ENCODE measurements at places on chromosomes 7 and 10.

DNA sequence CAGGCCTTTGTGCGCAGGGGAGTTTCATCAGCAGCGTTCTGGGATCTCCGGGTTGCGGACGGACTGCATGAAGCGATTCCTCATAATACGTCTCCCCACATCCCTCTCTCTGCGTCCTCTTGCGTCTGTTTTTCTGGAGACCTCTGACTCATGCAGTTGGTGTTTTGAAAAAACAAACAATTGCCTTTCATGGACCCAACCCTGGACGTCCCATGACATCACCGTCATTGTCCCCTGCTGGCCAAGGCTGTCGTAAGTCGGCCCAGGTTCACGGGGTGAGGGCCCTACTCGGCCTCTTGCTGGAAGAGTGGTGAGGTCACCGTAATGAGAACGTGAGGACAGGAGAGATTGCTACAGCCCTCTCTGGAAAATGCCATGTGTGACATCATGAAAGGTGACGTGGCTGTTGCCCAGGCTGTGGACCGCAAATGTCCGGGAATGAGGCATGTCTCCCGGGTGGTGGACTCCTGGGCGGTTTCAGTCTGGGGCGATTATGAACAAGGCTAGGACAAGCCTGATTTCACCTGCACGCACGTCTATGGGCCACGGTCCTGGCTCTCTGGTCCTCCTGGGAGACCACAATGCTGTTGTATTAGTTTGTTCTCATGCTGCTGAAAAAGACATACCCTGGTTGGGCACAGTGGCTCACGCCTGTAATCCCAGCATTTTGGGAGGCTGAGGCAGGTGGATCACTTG is 9.8 kb upstream of the MAFK start:
- DNase-seq, result no peak

- no peak for DNase-seq
Measured at GRCh38 chr10:14660831-14661230, 113.9 kb downstream of the FAM107B start.

- no peak for DNase-seq
Measured at GRCh38 chr10:561721-562120, 127.7 kb downstream of the DIP2C start.

DNA sequence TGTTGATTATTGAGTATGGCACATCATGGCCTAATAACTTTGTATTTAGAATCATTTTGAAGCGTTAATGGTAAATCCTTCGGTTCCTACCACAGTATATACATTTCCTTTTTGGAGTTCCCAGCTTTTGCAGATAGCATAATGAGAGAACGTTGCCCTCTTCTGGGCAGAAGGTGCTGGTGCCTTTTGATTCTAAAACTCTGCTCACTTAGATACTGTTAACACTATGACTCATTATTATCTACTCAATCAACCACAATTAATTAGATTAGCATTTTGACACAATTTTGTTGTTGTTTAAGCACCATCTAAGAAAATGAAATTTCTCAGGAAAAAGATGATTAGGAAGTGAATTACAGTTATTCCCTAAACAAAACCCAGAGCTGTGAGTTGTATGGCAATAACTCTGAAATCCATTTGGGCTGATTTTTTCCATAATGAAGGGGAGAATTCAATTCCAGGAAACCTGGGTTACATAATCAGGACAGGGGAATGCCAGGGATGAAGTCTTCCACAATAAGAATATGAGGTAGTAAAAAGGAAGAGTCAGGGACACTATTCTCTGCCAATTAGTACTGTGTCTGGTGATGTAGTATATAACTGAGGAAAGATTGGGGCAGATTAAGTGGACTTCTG is 11.5 kb upstream of the DLD start:
- DNase-seq, result no peak

- no peak for DNase-seq
Measured at GRCh38 chr7:128781126-128781525, 5.5 kb upstream of the OPN1SW start.

DNA sequence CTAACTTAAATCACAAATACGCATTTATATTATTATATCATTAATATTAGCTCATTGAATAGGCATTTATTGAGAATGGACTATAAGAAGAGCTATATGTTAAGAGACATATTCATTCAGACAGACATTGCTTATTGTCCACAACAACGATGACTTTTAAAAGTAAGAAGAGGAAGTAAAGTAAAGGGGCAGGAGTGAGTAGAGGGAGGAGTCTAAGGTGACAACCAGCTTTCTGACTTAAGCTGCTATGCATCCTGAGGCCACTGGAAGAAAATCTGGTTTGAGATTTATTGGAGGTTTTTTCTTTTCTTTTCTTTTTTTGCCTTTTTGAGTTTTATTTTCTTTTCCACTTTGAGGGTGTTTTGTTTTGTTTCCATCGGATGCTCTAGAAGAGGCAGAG is 723.5 kb downstream of the GRM8 start:
- no peak for DNase-seq

DNA sequence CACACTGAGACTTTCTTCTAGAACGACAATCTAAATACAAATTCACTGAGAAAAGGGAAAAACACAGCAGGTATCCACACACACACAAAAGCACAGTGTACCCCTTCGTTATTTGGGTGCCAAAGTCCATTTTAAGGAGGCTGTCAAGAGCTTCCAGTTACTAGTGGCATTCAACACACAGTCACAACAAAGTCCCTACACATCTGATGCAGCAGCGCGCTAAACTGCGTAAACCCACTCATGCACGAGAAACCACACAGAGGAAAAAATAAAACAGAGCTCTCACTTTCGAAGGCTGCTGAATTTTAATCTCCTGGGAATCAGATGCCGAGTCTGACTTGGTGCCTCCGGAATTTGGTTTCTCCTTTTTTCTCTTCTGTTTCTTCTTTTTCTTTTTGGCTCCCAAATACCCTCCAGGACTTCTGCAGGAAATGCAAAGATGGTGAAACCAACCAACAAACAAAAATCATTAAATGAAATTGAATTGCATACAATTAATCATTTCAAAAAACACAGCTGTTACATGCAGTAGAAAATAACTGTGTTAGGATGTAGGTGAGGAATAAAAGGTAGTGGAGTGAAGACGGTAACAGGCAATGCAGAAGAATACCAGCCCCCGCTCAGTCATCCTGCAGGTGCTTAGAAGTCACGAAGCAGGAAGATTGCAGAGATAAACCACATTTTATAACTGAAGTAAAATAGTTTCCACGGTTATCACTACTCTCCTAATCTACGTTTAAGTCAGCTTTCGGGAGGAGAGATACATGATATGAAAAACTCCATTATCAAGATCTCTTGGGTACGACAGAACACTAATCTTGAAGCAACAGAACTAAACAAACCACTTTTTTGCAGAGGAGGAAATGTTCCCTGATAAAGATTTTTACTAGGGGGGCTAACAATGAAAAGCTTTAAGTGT is 27.1 kb downstream of the NMT2 start:
- DNase-seq, result no peak

DNA sequence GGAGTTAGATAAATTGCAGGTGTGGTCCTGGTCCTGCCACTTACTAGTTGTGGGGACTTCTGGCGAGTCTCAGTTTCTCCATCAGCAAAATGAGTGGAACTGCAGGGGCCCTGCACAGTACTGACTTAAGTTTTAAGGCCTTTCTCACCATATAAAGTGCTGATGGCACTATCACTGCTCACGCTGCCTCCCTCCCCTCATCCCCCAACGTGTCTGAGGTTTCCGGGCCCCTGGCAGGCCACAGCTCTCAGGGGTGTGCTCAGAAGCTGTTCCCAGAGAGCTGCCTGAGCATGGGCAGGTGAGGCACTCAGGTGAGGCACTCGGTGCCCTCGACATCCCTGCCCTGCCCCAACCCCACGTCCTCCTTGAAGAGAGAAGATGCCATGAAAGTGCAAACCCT is 74.2 kb downstream of the VOPP1 start:
- no peak for DNase-seq

DNA sequence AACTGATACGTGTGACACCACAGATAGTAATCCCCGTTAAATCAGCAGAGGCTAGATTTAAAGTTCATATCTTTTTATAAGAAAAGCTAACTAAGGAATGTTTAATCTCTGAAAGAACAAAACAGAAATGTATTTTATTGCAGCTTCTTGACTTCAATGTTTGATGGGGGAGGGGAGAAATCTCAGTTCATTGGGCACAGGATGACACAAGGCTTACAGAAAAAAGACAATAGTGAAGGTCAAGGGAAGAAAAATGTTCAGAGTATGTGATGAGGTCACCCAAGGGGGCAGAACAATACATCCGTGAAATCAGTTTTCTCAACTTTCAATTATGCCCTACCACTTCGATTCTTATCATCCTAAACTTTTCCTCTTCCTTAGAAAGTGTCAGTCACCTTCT is 102.9 kb downstream of the ELAPOR2 start:
- DNase-seq, result no peak

- no peak for DNase-seq
Measured at GRCh38 chr10:6254201-6254600, 51.5 kb downstream of the PFKFB3 start.

DNA sequence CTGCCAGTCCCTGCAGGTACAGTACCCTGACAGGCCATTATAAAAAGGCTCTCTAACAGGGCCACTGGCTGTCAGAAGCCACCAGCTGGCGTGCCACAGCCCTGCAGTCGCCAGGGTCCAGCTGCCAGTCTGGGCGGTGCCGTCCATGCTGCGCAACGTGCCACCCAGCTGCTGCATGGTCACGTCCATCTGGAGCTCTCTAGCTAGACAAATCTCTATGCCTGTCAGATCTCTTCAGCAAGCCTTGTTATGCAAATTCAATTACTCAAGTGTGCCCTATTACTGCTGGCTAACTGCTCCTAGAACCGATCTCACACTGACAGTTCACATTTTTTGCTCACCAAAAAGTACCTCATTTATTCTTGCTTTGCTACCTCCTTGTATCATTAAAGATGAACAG is 75.9 kb downstream of the HIBADH start:
- no peak for DNase-seq

DNA sequence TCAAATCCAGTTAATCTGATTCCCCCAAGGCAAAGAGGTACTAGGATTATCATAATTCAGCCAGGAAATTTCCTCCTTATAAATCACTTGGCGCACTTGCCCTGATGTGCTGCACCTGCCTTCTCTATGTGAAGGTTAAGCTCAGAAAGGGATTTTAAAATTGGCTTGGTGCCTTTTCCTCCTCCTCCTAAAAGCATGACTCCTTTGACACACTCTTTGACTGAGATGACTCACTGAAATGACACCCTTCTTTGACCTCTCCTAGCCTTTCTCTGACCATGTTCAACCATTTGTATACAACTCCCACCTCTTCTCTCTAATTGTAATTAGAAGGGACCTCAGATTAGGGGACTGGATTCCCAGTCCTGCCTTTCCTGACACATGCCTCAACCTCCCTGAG is 46.5 kb downstream of the ABLIM1 start:
- no peak for DNase-seq

GRCh38 chr7:94512735-94513564 is 3.3 kb downstream of the CASD1 start:
- no peak for DNase-seq

DNA sequence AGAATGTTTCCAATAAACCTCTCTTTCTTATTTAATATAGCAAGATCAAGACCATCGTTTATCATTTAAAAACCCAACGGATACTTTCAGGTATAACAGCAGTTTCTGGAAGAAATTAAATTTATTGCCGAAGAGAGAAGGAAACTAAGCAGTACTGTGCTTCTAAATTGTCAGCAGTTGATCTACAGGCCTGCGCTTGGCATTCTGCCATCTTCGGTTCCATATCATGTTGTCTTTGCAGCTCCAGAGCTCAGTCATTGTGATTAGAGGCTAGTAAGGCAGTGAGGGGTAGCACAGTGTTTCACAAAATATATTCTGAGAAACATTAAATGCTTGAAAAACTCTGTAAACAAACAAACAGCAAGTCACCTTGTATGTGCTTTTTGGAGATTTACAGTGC is 301.3 kb downstream of the REEP3 start:
- DNase-seq, result no peak

DNA sequence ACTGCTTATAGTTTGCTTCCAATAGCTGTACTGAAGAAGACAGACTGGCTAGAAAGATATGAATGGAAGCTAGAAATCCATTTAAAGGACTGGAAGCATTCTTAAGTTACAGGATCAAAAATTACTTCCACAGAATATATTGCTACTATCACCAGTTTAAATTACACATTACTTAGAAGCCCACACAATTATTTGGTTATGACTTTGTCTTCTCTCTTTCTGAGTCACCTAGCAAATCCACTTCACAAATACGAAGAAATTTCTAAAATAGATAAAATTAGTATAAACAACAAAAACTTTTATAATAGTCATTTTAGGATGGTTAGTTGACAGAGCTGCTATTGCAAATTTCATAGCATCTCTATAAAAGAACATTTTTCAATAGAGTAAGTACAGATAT is 108.1 kb downstream of the SNX13 start:
- DNase-seq, result no peak

- no peak for DNase-seq
Measured at GRCh38 chr7:71350680-71351079, 218.7 kb downstream of the GALNT17 start.

GRCh38 chr10:130372222-130372621 is 236.0 kb downstream of the GLRX3 start:
- DNase-seq, result no peak

- DNase-seq, result no peak
Measured at GRCh38 chr7:38211486-38211885, 33.4 kb downstream of the STARD3NL start.

DNA sequence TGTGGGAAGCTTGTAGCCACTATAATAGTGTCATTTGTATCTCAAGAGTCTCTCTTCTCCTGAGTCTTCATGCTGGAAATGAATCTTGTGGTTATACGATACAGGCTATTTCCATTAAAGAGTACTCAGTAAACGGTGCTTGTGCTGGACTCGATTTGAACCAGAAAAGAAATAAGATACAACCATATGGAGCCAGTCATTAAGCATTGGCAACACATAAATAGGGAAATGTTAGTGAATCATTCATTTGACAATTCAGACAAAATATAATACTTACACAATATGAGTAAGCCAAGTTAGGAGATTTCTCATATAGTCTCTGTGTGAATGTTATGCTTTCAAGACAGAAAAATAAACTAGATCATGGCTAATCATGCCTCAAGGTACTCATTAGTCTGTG is 356.8 kb downstream of the PLXDC2 start:
- DNase-seq, result no peak

- no peak for DNase-seq
Measured at GRCh38 chr7:113768387-113768786, 150.4 kb downstream of the PPP1R3A start.

DNA sequence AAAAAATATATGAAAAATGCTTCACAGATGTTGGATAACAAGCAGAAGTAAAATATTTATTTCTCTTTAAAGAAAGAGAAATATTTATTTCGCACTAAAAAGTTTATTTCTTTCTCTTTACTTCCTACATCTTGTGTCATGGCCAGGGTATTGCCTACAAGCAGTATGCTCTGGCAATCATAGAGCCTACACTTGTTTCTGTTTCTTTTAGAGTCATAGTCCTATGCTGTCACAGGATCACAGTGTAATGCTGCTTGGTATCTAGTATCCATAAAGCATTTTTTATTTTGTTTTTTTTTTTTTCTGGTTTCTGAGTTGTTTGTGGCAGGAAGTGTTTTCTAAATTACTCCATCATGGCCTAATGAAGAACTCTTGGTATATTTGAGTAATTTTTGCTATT is 116.0 kb downstream of the ATRNL1 start:
- DNase-seq, result no peak

GRCh38 chr10:22455068-22455857 is 110.0 kb downstream of the SPAG6 start:
- no peak for DNase-seq

- no peak for DNase-seq
Measured at GRCh38 chr10:61618388-61618961, 44.3 kb upstream of the CABCOCO1 start.

- DNase-seq, result no peak
Measured at GRCh38 chr7:142787783-142788182, 17.0 kb downstream of the PRSS2 start.

GRCh38 chr7:148787571-148788295 is 89.0 kb downstream of the CUL1 start:
- DNase-seq, result no peak
